A673 (cell line): ENCODE measurements at places on chromosomes 11 and 22. TPM values are rescaled to one million over a fixed set of nuclear protein-coding genes. Genes with fewer than 3 reads are reported as not detected.

DNA sequence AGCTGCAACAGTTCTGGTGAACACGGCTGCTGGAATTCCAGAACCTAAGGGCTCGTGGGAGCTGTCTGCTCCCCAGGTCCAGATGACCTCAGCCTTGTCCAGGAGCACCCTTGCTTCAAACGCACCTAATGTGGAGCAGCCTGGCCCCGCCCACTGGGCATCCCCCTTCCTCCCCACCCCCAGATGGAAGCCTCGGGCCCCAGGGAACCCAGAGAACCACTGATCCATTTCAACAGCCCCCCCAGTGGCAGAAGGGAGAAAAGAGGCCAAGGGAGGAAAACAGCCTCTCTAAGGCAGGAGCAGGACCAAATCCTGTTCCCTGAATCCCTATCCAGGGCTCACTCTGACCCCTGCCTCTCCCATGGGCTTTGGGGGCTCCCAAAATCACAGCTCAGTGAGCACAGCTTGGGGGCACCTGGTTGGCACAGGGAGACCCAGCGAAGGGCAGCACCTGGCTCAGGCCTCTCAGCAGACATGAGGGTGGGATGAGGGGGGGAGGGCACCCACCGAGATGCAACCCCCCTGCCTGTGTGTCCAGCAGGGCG lies 1.2 kb downstream of the CYTH4 start:
- no peak for DNase-seq

DNA sequence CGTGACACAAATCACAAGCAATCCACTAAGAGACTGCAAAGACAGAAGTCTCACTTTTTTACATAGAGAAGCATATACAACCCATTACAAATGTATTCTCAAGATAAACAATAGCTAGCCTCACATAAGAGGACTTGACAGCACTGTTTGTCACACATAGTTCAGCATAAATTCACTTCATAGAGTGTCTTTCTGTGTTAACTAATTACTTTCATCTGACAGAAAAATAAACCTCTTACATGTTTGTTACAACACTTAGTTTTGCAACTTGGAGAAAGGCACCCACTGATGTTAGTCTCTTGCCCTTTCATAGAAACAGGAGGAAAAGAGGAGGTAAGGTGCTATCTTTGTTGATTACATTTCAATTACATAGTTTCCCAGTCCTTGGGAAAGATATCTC lies 2221.9 kb upstream of the RAG2 start:
- no peak for DNase-seq

GRCh38 chr22:27470169-27470772 lies 331.3 kb downstream of the MN1 start:
- DNase-seq = no peak

DNA sequence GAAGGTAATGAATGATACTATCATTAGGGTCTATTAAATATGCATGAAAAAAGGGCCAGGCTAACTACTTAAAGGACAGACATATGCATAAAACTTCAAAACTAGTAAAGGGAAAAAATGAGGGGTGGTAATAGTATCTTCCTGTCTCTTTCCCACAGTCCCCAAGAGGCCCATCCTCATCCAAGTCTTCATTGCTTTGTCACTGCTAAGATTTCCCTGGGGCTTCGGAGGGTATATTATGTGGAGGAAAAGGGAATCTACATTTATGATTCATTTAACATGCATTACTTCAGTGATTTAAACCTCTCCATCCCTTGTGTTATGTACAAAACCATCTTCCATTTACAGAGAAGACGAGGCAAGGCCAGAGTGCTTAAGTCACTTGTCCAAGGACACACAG lies 66.1 kb downstream of the CWC15 start:
- peak; percentile 80 for DNase-seq

- no peak for DNase-seq
Observed at GRCh38 chr11:424232-424631, 9.4 kb upstream of the SIGIRR start.

- DNase-seq = no peak
Observed at GRCh38 chr11:38594895-38595294, 1996.9 kb upstream of the RAG2 start.

DNA sequence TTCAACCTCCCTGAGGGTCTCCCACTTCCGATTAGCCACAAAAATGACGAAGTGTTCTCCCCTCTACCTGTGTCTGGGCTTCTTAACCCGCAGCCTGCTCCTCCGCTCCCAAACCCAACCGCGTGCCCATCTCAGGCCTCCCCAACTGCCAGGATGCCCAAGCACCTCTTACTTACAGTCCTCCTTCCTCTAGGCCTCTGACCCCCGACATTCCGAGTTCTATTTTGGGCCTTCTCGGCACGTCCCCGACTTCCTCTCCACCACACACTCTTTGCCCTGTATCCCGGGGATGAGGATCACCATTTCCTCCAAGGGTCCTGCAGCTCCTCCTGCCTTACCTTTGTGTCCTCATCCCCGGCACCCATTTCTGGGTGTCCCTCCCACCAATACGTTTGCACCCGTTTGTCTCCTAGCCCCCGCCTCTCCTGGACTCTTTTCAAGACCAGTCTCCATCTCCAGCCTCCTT lies 388 bp upstream of the MUS81 start:
- DNase-seq = no peak

GRCh38 chr22:19757140-19757984 lies 3.2 kb upstream of the TBX1 start:
- no peak for DNase-seq

DNA sequence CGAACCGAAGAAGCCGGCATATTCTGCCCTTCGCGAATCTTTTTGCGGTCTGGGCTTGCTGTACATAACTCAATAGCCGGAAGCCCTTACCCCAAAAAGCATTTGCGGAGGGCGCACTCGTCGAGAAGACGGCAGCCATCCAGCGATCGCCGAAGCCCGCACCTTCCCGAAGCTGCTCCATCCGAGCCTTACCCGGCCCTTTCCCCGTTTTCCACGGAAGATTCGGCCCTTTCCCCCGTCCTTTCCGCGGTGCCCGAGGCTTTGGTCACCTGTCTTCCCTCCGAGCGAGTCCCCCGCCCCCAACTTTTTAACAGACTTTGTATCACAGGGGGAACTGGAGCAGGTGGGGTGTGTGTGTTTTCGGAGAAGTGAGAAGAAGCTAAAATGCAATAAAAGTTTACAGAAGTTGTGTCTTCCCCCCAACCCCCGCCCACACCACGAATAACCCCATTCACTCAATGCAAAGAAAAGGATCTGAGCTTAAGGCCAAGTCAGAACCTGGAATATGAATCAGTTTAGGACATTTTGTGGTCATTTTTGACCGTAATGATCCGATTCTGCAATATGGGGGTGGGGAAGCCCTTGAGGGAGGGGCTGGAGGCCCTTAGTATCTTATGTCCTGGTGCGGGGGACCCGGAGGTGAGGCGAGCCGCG lies 99.0 kb upstream of the HSD17B12 start:
- no peak for DNase-seq

GRCh38 chr11:68549789-68550484 lies 89.4 kb downstream of the PPP6R3 start:
- DNase-seq = no peak

GRCh38 chr11:776561-777287 lies 563 bp downstream of the GATD1 start:
- DNase-seq = peak; percentile 50

- DNase-seq = peak; percentile 76
Observed at GRCh38 chr22:17501679-17502285, 61.5 kb upstream of the SLC25A18 start.

DNA sequence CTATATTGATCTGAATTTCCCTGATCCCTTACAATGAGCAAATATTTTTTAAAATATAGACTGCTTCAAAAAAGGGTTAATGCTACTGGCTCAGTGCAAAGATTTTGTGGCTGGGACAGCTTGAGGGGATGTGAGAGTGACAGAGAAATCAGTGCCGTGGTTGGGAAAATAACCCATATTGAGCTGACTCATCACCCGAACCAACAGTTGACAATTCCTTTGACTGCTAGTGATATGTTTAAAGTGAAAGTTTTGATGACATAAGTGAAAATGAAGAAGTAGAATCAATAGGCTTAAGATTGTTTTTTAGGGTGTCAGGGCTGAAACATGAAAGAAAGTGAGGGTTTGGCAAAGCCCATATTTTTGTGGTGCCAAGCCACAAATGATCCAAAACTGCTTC lies 257.1 kb upstream of the TENM4 start:
- DNase-seq = no peak

DNA sequence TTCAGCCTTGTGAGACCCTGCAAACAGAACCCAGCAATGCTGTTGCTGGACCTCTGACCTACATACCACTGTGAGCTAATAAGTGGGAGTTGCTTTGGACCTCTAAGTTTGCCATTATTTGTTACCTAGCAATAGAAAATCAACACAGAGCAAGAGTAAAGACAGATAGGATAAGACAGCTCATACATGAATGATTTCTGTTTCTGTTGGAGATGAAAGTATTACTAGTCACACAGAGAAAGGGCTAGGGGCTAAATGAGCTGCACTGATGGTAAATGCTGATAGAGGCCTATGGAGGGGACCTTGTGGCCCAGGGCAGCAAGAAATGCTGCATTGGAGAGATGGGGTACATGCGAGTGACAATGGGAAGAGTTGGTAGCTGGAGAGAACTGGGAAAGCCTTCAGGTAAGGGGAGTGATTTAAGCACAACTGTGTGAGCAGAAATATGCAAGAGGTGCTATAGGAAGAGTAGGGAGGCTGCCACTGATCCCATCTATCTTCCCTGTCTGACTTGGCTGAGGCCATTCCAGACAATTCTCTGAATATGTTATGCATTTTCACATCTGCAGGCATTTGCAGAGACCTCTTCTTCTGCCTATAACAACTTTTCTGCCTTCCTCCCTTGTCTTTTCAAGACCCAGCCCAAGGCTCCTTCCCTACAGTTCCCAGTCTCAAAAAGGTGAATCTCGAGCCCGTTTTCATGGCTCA lies 46.1 kb upstream of the SYN3 start:
- DNase-seq = no peak

- peak; percentile 89 for DNase-seq
Observed at GRCh38 chr11:70203751-70204465, 812 bp downstream of the FADD start.

- DNase-seq = no peak
Observed at GRCh38 chr22:39220890-39221850, 23.6 kb downstream of the PDGFB start.

DNA sequence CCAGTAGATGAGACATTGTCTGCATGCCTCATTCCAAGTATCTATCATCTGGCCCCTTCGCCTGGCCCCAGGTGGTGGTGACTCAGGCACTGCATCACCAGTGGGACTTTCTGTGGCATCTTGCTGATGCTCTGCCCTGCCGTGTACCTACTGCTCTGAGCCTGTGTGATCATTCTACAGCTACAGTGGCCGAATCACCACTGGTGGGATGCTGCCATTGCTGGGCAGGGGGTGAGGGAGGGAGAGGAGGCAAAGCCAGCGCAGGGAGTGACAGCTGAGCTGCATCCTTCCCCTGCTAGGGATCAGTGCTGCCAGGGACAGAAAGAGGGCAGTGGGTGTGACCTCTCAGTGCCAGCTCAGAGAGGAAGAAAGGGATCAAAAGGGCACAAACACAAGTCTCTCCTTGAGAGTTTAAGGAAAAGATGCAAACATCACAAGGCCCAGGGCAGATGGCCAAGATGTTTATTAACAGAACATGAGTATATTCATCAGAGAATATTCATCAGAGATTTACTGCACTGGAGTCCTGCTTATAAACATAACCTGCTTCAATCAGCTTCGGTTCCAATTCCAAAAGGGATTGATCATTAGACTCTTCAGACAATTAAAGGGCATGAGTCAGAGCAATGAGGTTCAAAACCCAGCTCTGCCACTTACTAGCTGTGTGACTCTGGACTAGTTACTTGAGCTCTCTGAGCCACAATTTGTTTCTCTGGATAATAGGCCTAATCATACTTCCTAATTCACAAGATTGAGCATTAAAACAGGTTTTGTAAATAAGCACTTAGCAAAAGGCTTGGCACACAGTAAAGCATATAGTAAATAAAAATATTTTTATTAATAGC lies 109.8 kb downstream of the NAT10 start:
- peak; percentile 46 for DNase-seq

GRCh38 chr11:25734591-25735211 lies 597.2 kb upstream of the ANO3 start:
- DNase-seq = peak; percentile 6

DNA sequence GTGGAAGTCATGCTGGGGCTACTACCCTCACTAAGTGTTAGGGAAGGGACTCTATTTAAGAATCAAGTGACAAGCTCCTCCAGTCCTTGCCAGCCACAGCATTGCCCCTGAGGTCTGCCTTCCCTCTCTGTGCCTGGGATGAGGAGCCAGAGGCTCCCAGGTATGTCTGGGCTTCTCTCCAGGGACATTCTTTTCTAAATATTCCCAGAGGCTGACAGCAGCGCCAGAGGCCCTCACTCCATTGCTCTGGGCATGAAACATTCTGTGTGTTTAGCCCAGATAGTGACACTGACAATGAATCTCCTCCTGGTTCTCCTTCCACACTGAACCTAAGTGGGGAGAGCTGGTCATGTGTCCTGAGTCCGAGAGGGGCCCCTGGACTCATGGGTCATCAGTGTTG lies 2.2 kb downstream of the OR51E1 start:
- no peak for DNase-seq

PRAME gene
- 14.1 and 35.4 TPM in 2 replicates for total RNA-seq

ROBO4 gene
- not detected in 2 replicates for total RNA-seq

ASRGL1 gene
- total RNA-seq = 37.7 and 40.1 TPM in 2 replicates

TBX10 gene
- total RNA-seq = not detected in 2 replicates

SLC25A45 gene
- 5.3 and 7.4 TPM in 2 replicates for total RNA-seq

BSCL2 gene
- total RNA-seq = 123 and 132 TPM in 2 replicates

LYVE1 gene
- total RNA-seq = 0.11 and 0.15 TPM in 2 replicates

ARHGEF17 gene
- total RNA-seq = 24.0 and 32.0 TPM in 2 replicates
